Peyer's patch (tissue), 4 donors: ENCODE measurements at places on chromosomes 5 and 9. TPM values are rescaled to one million over a fixed set of nuclear protein-coding genes. Genes with fewer than 3 reads are reported as not detected.
A peak's percentile ranks its signal among the peaks of the same experiment; 100 is the strongest.

Gene SLC4A9
- total RNA-seq: 0.40 TPM

Gene ADAMTS16
- not detected for total RNA-seq

Gene RNF145
- 19.1 TPM for total RNA-seq

Gene F12
- total RNA-seq: 1.7 TPM

DNA sequence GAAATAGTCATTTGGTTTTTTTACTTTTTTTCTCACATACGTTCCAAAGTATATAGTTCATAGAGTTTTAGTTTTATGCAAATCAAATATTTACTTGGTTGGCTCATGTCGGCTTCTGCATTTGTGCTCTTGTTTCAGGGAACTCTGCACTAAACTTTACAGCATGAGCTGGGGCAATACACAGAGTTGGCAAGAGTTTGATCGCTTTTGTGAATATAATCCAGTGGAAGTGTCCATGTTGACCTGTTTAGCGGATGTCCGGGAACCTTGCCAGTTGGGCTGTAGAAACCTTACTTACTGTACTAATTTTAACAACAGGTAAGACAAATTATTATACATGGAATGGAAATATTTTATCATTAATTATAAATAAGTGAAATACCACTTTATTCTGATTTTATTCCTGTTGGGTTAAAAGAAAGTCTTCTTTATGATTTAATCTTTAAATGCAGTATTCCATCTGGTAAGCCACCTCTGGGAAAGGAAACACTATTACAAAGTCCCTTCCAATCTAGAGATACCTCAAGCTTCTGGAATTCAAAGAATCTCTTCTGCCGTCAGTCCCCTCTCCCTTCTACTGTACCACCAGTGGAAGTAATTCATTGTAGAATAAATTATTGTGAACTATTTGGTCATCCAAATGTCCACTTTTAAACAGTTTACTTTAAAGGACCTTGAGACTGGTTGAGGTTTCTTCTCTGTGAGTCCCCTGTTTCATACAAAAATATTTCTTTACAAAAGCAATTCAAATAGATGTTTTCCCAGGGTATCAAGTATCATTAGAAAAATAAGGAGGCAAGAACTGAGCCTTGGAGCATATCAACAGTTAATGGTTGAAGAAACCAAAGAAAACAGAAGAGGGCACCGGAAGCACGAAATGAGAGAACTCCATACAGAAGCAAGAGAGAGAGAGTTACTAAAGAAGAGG lies 45.2 kb upstream of the GLIPR2 start:
- DNase-seq: no peak
- H3K36me3 ChIP-seq: no peaks in the 10 kb centered on the region
- H3K4me1 ChIP-seq: peaks cover 15% of the 10 kb centered on the region
- H3K4me3 ChIP-seq: no peak overlapping the region

DNA sequence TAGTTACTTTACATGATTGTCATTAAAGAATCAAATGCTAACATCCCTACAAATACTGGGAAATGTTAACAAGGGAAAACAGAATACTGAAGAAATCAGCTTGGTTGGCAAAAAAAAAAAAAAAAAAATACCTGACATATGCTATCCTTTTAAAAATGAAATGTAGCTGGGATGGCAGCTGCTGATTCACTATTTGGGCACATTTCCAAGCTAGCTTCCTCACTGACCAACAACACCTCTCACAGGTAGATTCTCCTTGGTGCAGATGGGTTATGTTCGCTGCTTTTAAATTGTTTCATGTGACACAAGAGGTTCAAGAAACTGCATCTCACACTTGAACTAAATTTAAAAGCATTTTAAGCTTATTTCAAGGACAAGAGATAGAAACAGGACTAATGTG lies 6.1 kb upstream of the PRUNE2 start:
- no peaks in the 10 kb centered on the region for H3K36me3 ChIP-seq
- DNase-seq: no peak
- H3K27me3 ChIP-seq: no peaks in the 10 kb centered on the region
- no peak overlapping the region for H3K4me3 ChIP-seq
- H3K4me1 ChIP-seq: no peaks in the 10 kb centered on the region

DNA sequence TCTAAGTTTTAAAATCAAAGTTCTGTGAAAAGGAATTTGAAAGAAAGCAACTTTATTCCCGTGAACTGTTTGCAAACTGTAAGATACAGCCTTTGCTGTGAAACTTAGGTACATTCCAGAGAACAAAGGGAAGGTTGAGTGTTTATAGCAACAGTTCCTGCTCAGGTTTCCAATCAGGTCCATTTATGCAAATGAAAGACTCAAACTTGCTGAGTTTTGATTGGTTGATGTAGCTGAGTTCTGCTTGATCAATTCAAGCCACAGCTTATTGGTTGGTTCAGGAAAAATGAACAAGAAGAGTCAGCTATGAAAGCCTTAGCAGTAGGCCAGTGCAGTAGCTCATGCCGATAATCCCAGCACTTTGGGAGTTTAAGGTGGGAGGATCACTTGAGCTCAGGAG lies 37.9 kb downstream of the SLC27A6 start:
- H3K4me3 ChIP-seq: no peak overlapping the region
- no peak for DNase-seq
- H3K27me3 ChIP-seq: no peaks in the 10 kb centered on the region
- no peaks in the 10 kb centered on the region for H3K4me1 ChIP-seq
- no peak overlapping the region for H3K27ac ChIP-seq
- H3K36me3 ChIP-seq: no peaks in the 10 kb centered on the region

DNA sequence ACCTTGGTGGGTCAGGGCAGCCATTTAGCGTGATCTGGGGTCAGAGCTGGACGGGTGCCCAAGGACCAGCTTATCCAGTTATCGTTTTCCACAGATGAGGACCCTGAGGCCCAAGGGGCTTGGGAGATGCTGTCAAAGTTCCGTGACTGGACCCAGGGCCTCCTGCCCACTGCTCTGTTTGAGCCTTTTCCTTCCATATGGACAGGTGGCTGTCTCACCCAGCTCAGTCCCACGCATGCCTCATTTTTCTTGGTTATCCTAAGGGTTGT lies 56.5 kb downstream of the TRIP13 start:
- H3K27ac ChIP-seq: no peak overlapping the region
- no peak overlapping the region for H3K4me3 ChIP-seq
- H3K27me3 ChIP-seq: no peaks in the 10 kb centered on the region
- H3K36me3 ChIP-seq: no peaks in the 10 kb centered on the region
- no peaks in the 10 kb centered on the region for H3K4me1 ChIP-seq
- DNase-seq: no peak

- H3K27ac ChIP-seq: no peak overlapping the region
- no peak overlapping the region for H3K4me3 ChIP-seq
- DNase-seq: peak; percentile 45
- H3K27me3 ChIP-seq: no peaks in the 10 kb centered on the region
- H3K4me1 ChIP-seq: no peaks in the 10 kb centered on the region
These were observed 90.2 kb downstream of the HACD4 start for GRCh38 chr9:20941174-20941690.

- H3K4me3 ChIP-seq: no peak overlapping the region
- no peak overlapping the region for H3K27ac ChIP-seq
- H3K27me3 ChIP-seq: no peaks in the 10 kb centered on the region
These were observed 25.6 kb upstream of the TUSC1 start for GRCh38 chr9:25703701-25704357.

DNA sequence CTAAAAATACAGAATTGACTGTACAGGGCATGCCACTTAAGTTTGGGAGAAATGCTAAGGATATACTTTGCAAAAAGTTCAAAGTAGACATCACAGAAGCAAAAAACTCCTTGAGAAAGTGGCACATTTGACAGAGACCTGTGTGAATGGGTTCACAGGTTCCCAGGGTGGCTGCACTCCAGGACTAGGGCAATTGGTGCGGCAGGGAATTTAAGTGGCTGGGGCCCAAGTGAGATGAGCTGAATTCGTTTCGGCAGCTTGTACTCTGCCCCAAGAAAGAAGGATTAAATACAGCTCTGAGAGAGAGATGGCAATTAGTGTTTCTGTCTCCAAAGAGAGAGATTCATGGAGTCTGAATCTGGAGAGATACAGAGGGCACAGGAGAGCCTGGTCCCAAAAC lies 280.1 kb downstream of the FBXL17 start:
- H3K27me3 ChIP-seq: no peaks in the 10 kb centered on the region
- H3K36me3 ChIP-seq: no peaks in the 10 kb centered on the region
- no peak overlapping the region for H3K4me3 ChIP-seq
- no peak overlapping the region for H3K27ac ChIP-seq

- H3K4me3 ChIP-seq: no peak overlapping the region
- no peak for DNase-seq
- H3K36me3 ChIP-seq: no peaks in the 10 kb centered on the region
- H3K4me1 ChIP-seq: no peaks in the 10 kb centered on the region
These were observed 419.6 kb downstream of the KDM4C start for GRCh38 chr9:7177383-7177782.

DNA sequence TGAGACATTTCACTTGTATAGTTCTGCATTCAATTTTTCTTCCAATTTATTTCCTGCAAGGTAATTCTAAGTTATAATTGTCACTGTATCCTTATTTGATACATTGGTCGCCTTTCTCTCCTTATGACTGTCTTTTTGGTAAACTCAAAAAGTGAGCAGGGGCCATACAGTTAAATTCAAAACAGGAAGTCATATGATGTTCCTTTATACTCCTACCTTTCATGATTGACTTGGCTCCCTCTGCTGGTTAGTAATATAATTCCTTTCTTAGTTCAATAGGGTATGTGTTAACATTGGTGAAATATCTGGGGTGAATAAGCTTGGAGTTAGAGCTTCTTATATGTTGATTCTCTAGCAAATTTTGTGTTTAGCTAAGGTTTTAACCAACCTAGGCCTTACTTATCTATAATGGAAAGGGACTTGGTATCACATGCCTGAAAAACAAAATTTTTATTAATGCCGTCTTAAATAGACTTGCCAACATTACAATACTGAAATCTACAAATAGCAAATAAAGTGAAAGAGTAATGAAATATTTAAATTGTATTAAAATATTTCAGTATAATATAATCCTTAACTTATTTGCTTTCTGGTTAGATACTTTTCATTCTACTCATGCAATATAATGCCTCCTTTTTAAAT lies 6.0 kb upstream of the NIPBL start:
- no peaks in the 10 kb centered on the region for H3K36me3 ChIP-seq
- H3K27me3 ChIP-seq: no peaks in the 10 kb centered on the region
- H3K4me3 ChIP-seq: no peak overlapping the region
- no peaks in the 10 kb centered on the region for H3K4me1 ChIP-seq
- no peak for DNase-seq

- no peaks in the 10 kb centered on the region for H3K36me3 ChIP-seq
- H3K4me3 ChIP-seq: no peak overlapping the region
- H3K27me3 ChIP-seq: peaks cover 7% of the 10 kb centered on the region
These were observed 1.1 kb downstream of the PRUNE2 start for GRCh38 chr9:76904661-76905457.

DNA sequence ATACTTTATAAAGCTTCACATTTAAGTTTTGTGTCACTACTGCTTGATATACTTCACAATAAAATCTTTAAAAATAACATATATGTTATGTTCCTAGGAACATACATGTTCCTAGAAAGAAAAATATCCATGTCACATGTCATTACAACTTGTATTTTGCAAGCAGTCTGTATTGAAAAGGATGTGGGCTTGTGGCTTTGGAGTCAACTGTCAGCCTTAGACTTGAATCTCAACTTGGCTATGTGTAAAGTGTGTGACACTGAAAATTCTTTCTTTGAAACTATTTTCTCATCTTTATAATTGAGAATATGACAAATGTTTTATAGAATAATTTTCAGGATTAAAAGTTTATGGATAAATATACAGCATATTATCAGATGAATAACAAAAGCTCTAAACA lies 273.1 kb downstream of the KIAA0825 start:
- no peak overlapping the region for H3K27ac ChIP-seq
- no peak for DNase-seq
- no peaks in the 10 kb centered on the region for H3K36me3 ChIP-seq
- no peak overlapping the region for H3K4me3 ChIP-seq

- DNase-seq: no peak
- no peaks in the 10 kb centered on the region for H3K36me3 ChIP-seq
- no peak overlapping the region for H3K4me3 ChIP-seq
- no peak overlapping the region for H3K27ac ChIP-seq
These were observed 41.0 kb upstream of the PIP5K1B start for GRCh38 chr9:68664036-68664435.

GRCh38 chr9:1768561-1768960 lies 246.6 kb upstream of the SMARCA2 start:
- H3K27ac ChIP-seq: no peak overlapping the region
- H3K4me1 ChIP-seq: no peaks in the 10 kb centered on the region
- no peak for DNase-seq
- no peak overlapping the region for H3K4me3 ChIP-seq
- no peaks in the 10 kb centered on the region for H3K36me3 ChIP-seq
- no peaks in the 10 kb centered on the region for H3K27me3 ChIP-seq

DNA sequence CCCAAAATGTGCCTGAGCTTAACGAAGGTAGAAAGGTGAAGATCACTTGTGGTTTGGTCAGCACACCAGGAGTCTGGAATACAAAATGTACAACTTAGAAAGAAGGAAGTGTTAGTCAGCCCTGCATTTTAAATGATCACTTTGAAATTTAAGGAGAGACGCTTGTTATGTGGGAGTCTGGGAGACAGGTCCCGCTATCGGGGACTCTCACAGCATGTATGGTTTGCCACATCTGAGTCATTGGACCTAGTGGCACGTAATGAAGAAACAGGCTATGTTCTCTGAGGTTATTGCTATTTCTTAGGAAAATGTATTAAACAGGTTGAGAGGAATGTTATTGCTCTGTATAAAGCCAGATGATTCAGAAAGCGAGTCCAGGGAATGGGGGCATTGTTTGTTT lies 2362.5 kb upstream of the WWC1 start:
- H3K36me3 ChIP-seq: no peaks in the 10 kb centered on the region
- no peaks in the 10 kb centered on the region for H3K27me3 ChIP-seq
- H3K27ac ChIP-seq: no peak overlapping the region
- no peak overlapping the region for H3K4me3 ChIP-seq

GRCh38 chr5:170117736-170118135 lies 12.0 kb downstream of the FOXI1 start:
- DNase-seq: no peak
- no peak overlapping the region for H3K4me3 ChIP-seq
- no peaks in the 10 kb centered on the region for H3K36me3 ChIP-seq
- H3K27ac ChIP-seq: no peak overlapping the region

GRCh38 chr9:116190637-116191396 lies 37.2 kb downstream of the PAPPA start:
- H3K4me1 ChIP-seq: no peaks in the 10 kb centered on the region
- no peak overlapping the region for H3K4me3 ChIP-seq
- DNase-seq: no peak
- no peak overlapping the region for H3K27ac ChIP-seq
- H3K27me3 ChIP-seq: no peaks in the 10 kb centered on the region

DNA sequence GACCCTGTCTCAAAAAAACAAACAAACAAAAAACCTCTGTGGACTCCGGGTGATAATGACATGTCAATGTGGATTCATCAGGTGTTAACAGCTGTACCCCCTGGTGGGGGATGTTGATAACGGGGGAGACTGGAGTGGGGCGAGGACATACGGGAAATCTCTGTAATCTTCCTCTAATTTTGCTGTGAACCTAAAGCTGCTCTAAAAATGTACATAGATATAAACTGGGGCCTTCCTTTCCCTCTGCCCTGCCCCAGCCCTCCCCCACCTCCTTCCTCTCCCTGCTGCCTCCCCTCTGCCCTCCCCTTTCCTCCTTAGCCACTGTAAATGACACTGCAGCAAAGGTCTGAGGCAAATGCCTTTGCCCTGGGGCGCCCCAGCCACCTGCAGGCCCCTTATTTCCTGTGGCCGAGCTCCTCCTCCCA lies 1.4 kb upstream of the CEL start:
- DNase-seq: no peak
- H3K4me1 ChIP-seq: no peaks in the 10 kb centered on the region
- no peaks in the 10 kb centered on the region for H3K36me3 ChIP-seq
- no peak overlapping the region for H3K4me3 ChIP-seq
- H3K27ac ChIP-seq: peak overlapping the region; percentile 19

GRCh38 chr9:109439378-109440116 lies 58.6 kb downstream of the PTPN3 start:
- H3K27me3 ChIP-seq: no peaks in the 10 kb centered on the region
- no peak for DNase-seq
- no peak overlapping the region for H3K27ac ChIP-seq
- H3K4me3 ChIP-seq: no peak overlapping the region
- no peaks in the 10 kb centered on the region for H3K36me3 ChIP-seq
